ENCODE measurements at places on chromosomes 11 and 22.

DNA sequence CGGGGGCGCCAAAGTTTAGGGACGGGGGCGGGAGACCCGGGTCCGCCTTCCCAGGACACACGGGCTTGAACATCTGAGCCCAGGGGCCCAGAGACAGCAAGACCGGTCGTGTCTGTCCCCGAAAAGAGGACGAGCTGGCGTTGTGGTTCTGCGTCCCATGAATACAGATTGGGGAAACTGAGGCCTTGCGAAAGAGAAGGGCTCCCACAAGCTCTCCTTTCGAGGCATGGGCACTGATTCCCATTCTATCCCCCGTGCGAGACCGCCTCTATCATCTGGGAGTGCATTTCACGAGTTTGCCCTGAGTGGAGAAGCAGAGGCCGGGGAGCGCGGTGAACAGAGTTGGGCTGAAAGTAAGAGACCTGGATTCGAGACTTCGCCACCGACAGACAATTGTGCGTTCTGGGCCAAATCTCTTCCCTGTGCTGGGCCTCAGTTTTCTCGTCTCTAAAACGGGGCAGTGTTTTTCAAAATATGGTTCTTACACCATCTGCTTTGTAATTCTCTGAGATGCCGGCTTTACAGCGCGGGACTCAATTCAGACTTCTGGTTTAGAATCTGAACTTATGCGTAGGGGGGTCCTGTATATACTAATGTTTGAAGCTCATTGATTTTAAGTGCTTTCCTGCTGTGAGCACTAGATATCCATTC, 471 bp downstream of the RNF185 start:
- H3K27me3 ChIP-seq: peaks cover 42% of the 10 kb centered on the region
- peak overlapping the region; percentile 50 for H3K27ac ChIP-seq
- H3K4me1 ChIP-seq: peaks cover 29% of the 10 kb centered on the region
- DNase-seq: peak; percentile 20
- peaks cover 15% of the 10 kb centered on the region for H3K36me3 ChIP-seq

GRCh38 chr11:7905961-7906429, 25.1 kb downstream of the OR10A6 start:
- DNase-seq: no peak
- peak overlapping the region; percentile 26 for H3K4me3 ChIP-seq
- no peaks in the 10 kb centered on the region for H3K36me3 ChIP-seq
- H3K27ac ChIP-seq: no peak overlapping the region
- peaks cover 63% of the 10 kb centered on the region for H3K4me1 ChIP-seq
- peaks cover 4% of the 10 kb centered on the region for H3K27me3 ChIP-seq

GRCh38 chr11:35943309-35943708, 553 bp upstream of the LDLRAD3 start:
- peak overlapping the region; percentile 94 for H3K27ac ChIP-seq
- peak overlapping the region; percentile 88 for H3K4me3 ChIP-seq
- DNase-seq: no peak
- H3K4me1 ChIP-seq: peaks cover 66% of the 10 kb centered on the region
- H3K27me3 ChIP-seq: peaks cover 5% of the 10 kb centered on the region
- H3K36me3 ChIP-seq: peaks cover 10% of the 10 kb centered on the region

GRCh38 chr11:9214765-9215164, 50.4 kb downstream of the DENND5A start:
- DNase-seq: no peak
- peaks cover 34% of the 10 kb centered on the region for H3K36me3 ChIP-seq
- peak overlapping the region; percentile 94 for H3K27ac ChIP-seq
- peaks cover 5% of the 10 kb centered on the region for H3K4me1 ChIP-seq
- H3K4me3 ChIP-seq: no peak overlapping the region
- H3K27me3 ChIP-seq: no peaks in the 10 kb centered on the region

- H3K27ac ChIP-seq: peak overlapping the region; percentile 90
- DNase-seq: no peak
- peaks cover 6% of the 10 kb centered on the region for H3K27me3 ChIP-seq
Observed at GRCh38 chr11:27041141-27041899, 705 bp downstream of the BBOX1 start.

Data from nephron progenitor cell (in vitro differentiated cells).